Uterus (tissue), 4 donors: ENCODE measurements at places on chromosomes 3 and 15. TPM values are rescaled to one million over a fixed set of nuclear protein-coding genes. Genes with fewer than 3 reads are reported as not detected.

GRCh38 chr3:150545419-150546225 lies 674 bp downstream of the SERP1 start:
- peak; percentile 40 for DNase-seq
- H3K27ac ChIP-seq: peak overlapping the region; percentile 99
- H3K27me3 ChIP-seq: no peaks in the 10 kb centered on the region
- H3K4me1 ChIP-seq: no peaks in the 10 kb centered on the region
- H3K4me3 ChIP-seq: peak overlapping the region; percentile 96
- no peaks in the 10 kb centered on the region for H3K36me3 ChIP-seq

DNA sequence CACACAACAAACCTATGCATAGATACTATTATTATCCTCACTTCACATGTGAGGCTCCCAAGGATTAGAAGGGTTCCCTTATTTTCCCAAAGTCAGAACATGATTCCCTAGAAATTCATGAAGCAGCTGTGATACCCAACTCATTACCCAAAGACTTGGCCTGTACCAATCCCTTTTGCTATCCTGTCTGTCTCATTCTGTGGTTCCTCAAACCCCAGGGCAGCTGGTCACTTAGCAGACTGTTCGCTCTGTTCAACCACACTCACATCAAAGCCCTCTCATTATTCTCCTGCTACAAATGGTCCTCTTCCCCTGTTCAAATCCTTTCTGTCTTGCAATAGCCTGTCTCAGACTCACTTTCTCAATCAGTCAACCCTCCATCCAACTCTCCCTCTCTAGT lies 154.3 kb upstream of the TRIM42 start:
- no peaks in the 10 kb centered on the region for H3K36me3 ChIP-seq
- DNase-seq: no peak

DNA sequence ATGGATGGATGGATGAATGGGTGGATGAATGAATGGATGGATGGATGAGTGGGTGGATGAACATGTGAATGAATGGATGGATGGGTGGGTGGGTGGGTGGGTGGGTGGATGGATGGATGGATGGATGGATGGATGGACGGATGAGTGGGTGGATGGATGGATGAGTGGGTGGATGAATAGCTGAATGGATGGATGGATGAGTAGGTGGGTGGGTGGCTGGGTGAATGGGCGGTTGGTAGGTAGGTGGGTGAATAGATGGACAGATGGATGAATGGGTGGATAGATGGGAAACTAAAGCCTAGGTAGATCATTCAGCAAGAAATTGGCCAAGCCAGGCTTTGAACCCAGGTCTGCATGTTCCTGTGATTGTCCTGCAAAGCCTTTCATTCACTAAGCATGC lies 155.6 kb downstream of the WNT5A start:
- H3K27ac ChIP-seq: no peak overlapping the region
- H3K27me3 ChIP-seq: no peaks in the 10 kb centered on the region
- DNase-seq: no peak
- H3K36me3 ChIP-seq: no peaks in the 10 kb centered on the region
- peaks cover 4% of the 10 kb centered on the region for H3K4me1 ChIP-seq

- H3K27me3 ChIP-seq: no peaks in the 10 kb centered on the region
- no peak overlapping the region for H3K4me3 ChIP-seq
- DNase-seq: no peak
- H3K27ac ChIP-seq: no peak overlapping the region
These were observed 12.8 kb upstream of the SETMAR start for GRCh38 chr3:4290272-4290893.

GRCh38 chr3:183188895-183189462 lies 26.4 kb upstream of the LAMP3 start:
- no peaks in the 10 kb centered on the region for H3K4me1 ChIP-seq
- H3K36me3 ChIP-seq: no peaks in the 10 kb centered on the region
- H3K4me3 ChIP-seq: no peak overlapping the region
- H3K27ac ChIP-seq: no peak overlapping the region
- no peak for DNase-seq

DNA sequence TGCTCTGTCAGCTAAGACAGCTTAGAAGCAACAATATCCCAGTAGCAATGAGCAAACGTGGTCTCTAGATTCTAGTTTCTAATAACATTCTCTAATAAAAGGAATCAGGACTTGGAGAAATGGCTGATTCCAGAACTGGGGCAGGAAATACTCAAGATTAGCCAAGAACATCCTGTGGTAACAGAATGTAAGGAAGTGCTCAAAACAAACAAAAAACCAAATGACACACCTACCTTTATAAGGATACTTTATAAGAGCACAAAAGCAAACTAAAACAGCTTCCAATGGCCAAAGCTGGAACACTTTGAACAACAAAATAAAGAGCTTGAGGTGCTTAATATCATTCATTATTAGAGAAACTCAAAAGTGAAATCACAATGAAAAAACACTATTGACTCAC lies 33.1 kb upstream of the EIF5A2 start:
- no peaks in the 10 kb centered on the region for H3K27me3 ChIP-seq
- no peaks in the 10 kb centered on the region for H3K36me3 ChIP-seq
- H3K4me3 ChIP-seq: no peak overlapping the region
- no peaks in the 10 kb centered on the region for H3K4me1 ChIP-seq
- no peak overlapping the region for H3K27ac ChIP-seq

- H3K4me3 ChIP-seq: no peak overlapping the region
- no peaks in the 10 kb centered on the region for H3K36me3 ChIP-seq
- no peak overlapping the region for H3K27ac ChIP-seq
- no peaks in the 10 kb centered on the region for H3K27me3 ChIP-seq
- no peak for DNase-seq
These were observed 14.5 kb downstream of the MESP2 start for GRCh38 chr15:89790661-89791060.

DNA sequence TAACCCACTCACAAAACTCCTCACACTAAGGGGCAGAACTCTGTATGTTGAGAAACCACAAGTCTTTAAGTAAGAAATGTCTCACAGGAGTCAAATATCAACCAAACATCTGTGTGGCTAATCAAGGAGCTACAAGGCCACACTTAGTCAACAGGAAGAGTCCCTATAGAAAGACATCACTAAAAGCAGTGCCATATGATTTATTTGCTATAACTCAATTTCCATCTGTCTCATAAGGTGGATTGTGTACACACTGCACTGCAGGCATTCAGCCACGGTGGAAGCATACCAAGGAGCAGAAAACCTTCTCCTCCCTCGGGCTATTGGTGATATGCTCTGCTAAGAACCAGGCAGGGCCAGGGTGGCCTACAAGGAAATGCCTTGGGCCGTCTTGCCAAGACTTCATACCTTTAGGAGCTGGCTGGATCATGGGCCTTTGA lies 197.6 kb upstream of the CFAP20DC start:
- no peaks in the 10 kb centered on the region for H3K36me3 ChIP-seq
- H3K27me3 ChIP-seq: no peaks in the 10 kb centered on the region
- DNase-seq: no peak
- no peaks in the 10 kb centered on the region for H3K4me1 ChIP-seq

GRCh38 chr3:62892951-62893350 lies 17.7 kb upstream of the CADPS start:
- DNase-seq: no peak
- no peaks in the 10 kb centered on the region for H3K4me1 ChIP-seq
- H3K27me3 ChIP-seq: no peaks in the 10 kb centered on the region
- no peak overlapping the region for H3K27ac ChIP-seq

DNA sequence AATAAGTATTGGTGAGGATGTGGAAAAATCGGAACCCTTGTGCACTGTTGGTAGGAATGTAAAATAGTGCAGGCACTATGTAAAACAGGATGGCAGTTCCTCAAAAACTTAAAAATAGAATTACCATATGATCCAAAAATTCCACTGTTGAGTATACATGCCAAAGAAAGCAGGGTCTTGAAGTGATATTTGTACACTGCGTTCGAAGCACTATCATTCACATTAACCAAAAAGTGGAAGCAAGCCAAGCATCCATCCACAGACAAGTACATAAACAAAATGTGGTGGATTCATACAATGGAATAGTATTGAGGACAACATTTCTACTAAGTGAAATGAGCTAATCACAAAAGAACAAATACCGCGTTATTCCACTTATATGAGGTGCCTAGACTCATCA lies 200.7 kb downstream of the TJP1 start:
- DNase-seq: no peak
- no peak overlapping the region for H3K4me3 ChIP-seq
- H3K36me3 ChIP-seq: no peaks in the 10 kb centered on the region
- H3K27me3 ChIP-seq: no peaks in the 10 kb centered on the region
- H3K27ac ChIP-seq: no peak overlapping the region

Gene SNURF
- total RNA-seq: 21.8 TPM

Gene TM4SF4
- total RNA-seq: 5.6 TPM

Gene IGF2BP2
- total RNA-seq: 14.7 TPM

Gene CHRM5
- not detected for total RNA-seq

Gene SPINK8
- not detected for total RNA-seq
